RWPE1 (cell line): ENCODE measurements at places on chromosomes 1 and 21.

- DNase-seq: no peak
Measured at GRCh38 chr1:201414051-201414738, 7.3 kb downstream of the TNNI1 start.

DNA sequence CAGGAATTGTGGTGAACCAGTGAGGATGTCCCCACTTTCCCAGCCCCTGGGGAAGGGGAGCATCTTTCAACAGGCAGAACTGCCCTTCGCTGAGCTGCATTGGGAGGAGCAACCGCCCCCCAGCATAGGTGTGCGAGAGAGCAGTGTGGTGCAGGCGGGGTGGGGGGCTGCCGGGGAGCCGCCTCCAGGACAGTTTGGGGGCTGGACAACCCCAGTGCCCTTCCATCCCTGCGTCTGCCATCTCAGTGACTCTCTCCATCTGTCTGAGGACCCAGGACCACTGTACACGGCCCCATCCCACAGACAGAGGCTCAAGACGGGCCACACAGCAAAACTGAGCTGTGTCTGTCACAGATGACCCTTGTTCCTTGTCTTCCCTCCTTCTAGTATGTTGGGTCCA is 14.2 kb downstream of the PODN start:
- DNase-seq: no peak

DNA sequence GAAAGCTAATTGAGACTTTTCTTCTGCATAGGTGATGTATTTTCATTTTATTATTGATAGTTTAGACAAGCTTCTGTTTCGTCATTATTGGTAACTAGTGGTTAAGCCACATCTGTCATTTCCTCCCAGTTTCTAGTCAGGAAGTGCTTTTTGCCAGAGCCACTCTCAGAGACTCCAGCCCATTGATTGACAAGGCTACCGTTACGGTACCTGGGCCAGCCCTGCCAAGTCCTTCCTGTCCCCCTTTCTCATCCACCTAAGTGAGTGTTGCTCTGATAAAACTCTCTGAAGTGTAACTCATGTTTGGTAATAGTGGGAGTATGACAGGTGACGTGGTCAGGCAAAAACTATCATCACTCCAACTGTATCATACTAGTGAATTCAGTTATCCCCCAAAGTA is 29.6 kb upstream of the AGL start:
- DNase-seq: no peak

- no peak for DNase-seq
Measured at GRCh38 chr21:46021978-46022544, 40.5 kb downstream of the COL6A1 start.

GRCh38 chr1:29650041-29650400 is 413.7 kb downstream of the PTPRU start:
- peak; percentile 69 for DNase-seq

DNA sequence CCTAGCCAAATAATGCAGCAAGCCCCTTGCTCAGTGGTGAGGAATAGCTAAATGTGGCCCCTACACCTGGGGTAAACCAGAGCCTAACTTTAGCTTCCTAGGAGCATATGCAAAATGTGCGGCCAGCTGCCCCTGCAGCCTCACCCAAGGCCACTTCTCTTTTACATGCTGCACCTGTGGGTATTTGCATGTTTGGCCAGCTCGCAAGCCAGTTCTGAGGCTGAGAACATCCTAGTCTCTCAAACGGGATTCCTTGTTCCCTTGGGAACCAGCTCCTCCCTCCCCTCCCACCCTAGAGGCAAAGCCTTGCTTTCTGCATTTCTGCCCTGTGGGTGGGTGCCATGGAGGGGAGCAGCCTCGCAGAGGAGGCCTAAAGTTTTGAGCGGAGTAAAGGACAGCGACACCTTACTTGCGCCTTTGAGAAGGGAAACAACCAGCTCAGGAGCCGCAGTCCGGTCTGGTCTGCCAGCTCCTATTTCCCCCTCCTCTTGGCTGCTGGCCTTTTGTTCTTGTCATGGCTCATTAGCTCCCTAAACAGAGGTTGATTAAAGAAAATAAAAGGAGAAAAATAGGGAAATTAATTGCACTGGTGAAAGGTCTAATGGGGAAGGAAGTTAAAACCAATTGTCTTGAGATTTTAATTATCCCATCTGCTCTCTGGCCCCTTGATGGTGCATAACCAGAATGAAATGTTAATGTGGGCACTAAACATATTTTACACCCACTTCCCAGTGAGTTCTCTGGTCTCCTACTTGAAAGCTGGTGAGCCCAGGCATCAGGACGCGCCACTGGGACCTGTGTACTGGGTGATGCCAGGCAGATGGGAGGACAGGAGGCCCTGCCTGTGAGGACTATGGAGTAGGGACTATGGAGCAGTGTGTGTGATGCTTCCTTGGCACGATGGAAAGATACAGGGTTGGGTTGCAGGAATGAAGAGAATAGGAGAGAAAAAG is 68.7 kb downstream of the TEX35 start:
- no peak for DNase-seq

DNA sequence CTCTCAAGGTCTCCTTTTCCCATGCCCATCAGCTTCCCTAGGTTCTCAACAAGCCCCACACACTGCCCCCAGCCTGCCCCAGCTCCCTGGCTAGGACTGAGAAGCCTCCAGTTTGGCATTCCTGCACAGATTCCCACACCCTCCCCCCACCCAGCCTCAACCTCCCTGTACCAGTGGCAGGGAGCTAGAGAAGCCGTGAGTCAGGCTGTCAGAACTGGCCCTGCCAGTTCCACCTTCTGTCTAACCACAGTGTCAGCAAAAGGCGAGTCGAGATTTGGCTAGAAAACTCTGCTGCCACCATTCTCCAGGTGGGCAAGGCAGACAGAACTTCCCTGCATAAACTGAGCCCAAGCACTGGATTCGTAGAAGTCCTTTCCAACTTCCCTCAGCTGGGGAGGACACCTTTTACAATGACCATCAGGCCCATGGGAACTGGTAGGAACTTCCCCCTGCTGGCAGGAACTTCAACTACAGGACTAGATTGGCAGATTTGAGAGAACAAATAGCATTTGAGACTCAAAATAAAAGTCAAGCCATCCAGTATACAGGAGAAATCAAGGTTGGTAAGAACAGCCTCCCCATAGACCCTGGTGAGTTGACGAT is 31.0 kb downstream of the TNNT2 start:
- peak; percentile 79 for DNase-seq

DNA sequence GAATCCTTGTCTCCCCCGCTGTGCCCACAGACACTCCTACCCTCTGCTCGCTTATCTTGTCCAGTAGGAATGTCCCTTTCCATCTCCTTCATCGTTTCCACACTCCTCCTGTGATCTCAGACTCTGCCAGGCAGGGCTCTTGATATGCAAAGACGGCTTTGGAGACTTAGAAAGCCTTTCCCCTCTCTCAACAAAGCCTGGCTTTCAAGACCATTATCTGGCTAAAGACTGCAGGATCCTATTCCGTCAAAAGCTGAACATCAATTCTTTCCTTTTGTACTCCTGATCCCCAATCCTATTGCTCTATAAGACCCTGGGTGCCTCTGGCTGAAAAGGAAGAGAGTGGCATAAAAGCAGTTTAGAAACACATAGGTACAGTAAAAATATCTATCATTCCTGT is 63.9 kb downstream of the SDC3 start:
- no peak for DNase-seq

GRCh38 chr1:5998051-5998905 is 6.1 kb upstream of the NPHP4 start:
- DNase-seq: no peak

GRCh38 chr1:208866386-208866955 is 622.3 kb upstream of the PLXNA2 start:
- DNase-seq: no peak

DNA sequence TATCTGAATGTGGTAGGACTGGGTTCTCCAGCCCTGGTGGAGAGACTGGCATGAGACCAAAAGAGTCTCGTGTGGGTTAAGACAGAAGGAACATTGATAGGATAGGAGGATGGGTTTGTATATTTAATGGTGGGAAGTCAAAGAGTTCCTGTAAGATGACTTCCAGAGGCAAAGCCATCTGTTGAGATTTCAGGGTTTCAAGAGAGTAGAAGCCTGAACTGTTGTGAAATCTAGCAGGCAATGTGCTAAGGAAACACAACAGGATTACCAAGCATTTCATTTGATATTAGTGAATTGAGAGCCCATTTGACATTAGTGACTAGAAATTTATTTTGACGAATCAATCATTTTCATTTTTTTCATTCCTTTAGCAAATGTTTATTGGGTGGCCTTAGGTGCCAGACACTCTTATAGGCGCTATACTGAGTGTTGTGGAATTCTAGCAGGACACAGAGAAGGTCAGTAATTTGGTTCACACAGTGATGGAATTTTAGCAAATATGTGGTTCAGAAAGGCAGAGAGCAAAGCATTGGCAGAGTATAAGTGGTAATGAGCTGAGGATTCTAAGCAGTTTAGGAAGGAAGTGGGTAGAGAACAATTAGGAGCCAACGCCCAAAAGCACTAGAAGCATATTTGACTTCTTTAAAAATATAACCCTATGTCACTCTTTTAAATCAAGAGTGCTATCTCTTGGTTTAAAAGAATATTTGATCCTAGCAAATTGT is 149.3 kb downstream of the AK5 start:
- DNase-seq: no peak

DNA sequence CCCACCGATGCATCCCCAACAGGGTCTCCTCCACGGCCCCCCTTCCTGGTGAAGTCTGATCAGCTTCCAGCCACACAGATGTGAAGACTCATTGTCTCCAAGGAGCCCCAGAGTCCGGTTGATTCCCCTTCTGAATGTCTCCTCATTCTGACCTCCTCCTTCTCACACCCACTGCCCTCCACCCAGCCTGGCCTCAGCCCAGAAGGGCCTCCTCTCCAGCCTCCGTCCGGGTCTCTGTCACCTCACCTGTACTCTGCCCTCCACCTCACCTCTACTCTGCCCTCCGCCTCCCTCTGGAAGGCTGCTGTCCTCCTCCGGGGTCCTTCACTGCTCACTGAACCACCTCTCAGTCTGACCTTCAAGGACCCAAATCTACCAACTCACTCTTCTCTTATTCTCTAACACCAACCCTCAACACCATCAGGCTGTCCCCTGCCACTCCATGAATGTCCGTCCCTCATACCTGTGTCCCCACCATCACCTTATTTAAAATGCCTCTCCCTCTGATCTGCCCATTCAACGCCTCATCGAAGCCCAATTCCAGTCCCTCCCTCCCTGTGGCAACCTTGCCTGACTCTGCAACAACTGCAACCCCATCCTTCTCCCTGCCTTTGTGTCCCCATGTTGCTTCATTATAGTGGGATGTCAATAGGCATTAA is 201.2 kb downstream of the TOMM20 start:
- no peak for DNase-seq

DNA sequence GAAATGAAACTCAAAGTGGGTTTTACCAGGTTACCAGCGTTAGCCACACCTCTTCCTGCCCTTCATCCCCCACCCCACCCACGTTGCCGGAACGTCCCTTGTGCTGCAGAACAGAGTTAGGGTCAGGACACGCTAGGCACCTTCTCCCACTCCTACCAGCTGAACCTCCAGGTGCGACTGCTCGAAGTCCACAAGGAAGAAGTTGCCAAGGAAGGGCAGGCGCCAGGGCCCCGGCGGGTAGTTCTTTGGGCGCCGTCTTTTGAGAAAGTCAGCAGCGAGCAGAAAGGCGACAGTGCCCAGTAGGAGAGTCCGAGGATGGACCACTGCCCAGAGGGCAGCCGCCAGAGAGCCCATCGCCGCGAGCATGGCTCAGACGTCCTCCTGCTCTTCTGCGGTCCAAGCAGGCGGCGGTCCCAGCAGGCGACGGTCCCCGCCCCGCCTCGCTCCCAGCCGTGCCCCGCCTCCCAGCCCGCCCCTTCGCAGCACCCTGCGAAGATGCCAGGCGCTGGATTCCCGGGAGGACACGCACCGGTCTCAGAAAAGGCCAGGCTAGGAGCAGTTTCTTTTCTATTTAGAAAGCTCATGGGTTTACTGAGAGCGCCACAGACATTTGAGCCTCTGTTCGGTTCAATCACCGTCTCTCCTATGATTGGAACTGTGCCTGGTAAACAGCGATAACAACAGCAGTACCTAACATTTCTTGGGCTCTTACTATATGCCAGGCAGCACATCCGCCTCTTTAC is at the start of gene CYP2J2:
Gene CYP2J2, minus strand, starts transcription at position 393 of the 743 bp plus-strand sequence. Its CDS starts 27 bp downstream, at position 366.
- peak; percentile 38 for DNase-seq

GRCh38 chr1:187338762-187339412 is 510.1 kb downstream of the PLA2G4A start:
- no peak for DNase-seq

DNA sequence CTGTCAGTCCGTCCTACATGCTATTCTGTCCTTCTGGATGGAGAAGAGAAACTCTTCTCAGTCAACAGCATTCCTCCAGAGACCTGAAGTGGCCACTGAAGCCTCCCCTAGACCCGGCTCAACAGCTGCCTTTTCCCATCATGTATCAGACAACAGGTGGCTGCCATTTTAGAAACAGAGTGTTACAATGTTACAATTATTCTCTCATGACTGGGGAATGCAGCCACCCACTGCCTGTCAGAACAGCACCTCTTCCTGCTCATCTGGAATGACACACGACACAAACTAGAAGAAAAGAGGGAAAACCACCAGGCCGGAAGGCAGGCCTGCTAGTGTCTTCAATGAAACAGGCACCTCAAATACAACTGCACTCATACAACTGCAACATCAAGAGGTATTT is 105.3 kb downstream of the PGBD5 start:
- DNase-seq: no peak

- DNase-seq: no peak
Measured at GRCh38 chr1:38436006-38436405, 389.4 kb upstream of the POU3F1 start.

- DNase-seq: peak; percentile 81
Measured at GRCh38 chr1:179142889-179143299, 61.0 kb downstream of the TOR3A start.

GRCh38 chr1:54278941-54279422 is 79.0 kb downstream of the MRPL37 start:
- no peak for DNase-seq

- peak; percentile 54 for DNase-seq
Measured at GRCh38 chr1:200279810-200280411, 129.9 kb downstream of the ZNF281 start.
